ENCODE measurements at places on chromosomes 1 and 21. TPM values are rescaled to one million over a fixed set of nuclear protein-coding genes. Genes with fewer than 3 reads are reported as not detected.
A peak's percentile ranks its signal among the peaks of the same experiment; 100 is the strongest.

- H3K27me3 ChIP-seq: no peaks in the 10 kb centered on the region
- DNase-seq: peak; percentile 66
- H3K4me1 ChIP-seq: peaks cover 28% of the 10 kb centered on the region
- peak overlapping the region; percentile 10 for H3K4me3 ChIP-seq
- H3K27ac ChIP-seq: peak overlapping the region; percentile 72
Observed at GRCh38 chr1:113931451-113931851, 2.3 kb downstream of the HIPK1 start.

Gene CITED4
- 10.9 TPM for total RNA-seq

Gene IFI44L
- 1.5 TPM for total RNA-seq

DNA sequence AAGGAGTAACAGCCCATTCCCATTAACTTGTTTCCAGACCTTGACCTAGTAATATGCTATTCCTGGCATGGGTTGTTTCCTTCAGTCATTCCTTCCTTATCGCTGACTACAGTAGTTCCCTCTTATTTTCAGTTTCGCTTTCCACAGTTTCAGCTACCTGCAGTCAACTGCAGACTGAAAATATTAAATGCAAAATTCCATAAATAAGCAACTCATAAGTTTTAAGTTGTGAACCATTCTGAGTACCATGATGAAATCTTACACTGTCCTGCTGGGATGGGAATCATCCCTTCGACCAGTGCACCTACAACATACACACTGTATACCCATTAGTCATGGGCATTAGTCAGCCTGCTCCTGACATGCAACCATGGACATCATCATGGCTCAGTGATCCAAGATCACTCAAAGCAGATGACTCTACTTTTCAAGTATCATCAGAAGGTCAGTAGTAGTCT lies 66.7 kb downstream of the CCDC30 start:
- no peaks in the 10 kb centered on the region for H3K4me1 ChIP-seq
- H3K36me3 ChIP-seq: no peaks in the 10 kb centered on the region
- H3K27me3 ChIP-seq: peaks cover 9% of the 10 kb centered on the region
- peak; percentile 66 for DNase-seq
- H3K4me3 ChIP-seq: peak overlapping the region; percentile 33
- no peak overlapping the region for H3K27ac ChIP-seq

Gene SMPDL3B
- not detected for total RNA-seq

DNA sequence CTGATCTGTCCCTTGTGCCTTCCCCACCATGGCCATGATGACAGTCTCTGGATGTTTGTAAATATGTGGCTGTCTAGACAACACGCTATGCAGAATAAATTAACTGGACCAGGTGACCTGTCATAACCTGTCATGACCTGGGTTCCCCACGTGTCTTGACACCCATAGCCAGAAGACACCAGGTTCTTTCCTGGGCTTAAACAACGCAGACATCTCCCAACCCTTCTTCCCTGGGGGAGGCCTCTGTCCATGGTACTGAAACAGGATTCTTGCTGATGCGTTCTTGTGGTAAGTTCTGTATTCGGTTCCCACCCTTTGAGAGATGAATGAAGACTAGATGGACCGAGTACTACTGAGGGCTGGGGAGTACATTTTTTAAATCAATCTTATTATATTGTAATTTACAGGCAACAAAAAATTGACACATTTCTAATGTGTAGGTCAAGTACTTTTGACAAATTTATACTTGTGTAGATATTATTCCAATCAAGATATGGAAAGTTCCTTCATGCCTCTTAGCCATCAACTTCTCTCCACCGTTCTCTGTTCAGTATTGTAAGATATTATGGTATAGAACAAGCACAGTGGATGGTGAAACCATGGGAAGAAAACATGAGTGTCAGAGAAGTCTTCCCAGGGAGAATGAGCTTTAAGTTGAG lies 738.8 kb downstream of the PTPRU start:
- peaks cover 6% of the 10 kb centered on the region for H3K4me1 ChIP-seq
- H3K4me3 ChIP-seq: no peak overlapping the region
- no peaks in the 10 kb centered on the region for H3K36me3 ChIP-seq
- H3K27me3 ChIP-seq: no peaks in the 10 kb centered on the region

DNA sequence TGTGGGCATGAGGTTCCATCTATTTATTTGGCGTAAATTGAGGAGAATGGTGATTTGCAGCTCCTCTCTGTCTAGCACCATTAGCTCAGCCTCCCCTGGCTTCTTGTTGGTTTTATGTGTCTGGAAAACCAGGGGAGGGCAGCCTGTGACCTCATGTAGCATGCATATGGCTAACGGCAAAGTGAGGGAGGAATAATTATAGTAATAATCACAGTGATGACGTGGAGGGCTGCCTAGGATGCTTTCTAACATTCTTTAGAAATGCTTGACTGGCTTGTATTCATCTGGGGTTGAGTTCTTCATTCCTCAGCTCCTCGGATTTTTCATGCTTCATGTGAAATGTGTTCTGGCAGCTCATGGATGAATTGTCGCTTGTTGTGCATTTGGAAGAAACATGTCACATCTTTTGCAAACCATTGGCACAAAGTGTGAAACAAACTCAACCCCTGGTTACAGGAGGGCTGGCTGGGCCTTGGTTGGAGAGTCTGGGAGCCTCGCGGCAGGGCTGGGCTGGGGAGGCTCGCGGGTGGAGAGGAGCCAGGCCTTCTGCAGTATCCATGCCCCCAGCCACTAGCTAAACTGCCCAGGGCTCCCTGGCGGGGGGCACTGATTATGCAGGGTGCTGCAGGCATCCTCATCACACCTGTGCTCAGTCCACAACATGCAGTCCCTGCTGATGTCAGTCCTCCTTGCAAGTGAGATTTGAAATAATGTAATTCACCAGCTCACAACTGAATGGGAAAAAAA lies 149.6 kb downstream of the DISC1 start:
- no peaks in the 10 kb centered on the region for H3K4me1 ChIP-seq
- no peak overlapping the region for H3K4me3 ChIP-seq
- no peak overlapping the region for H3K27ac ChIP-seq
- no peaks in the 10 kb centered on the region for H3K27me3 ChIP-seq

GRCh38 chr1:171212607-171213351 lies 27.7 kb downstream of the FMO2 start:
- DNase-seq: no peak
- no peaks in the 10 kb centered on the region for H3K27me3 ChIP-seq
- H3K27ac ChIP-seq: no peak overlapping the region
- H3K4me1 ChIP-seq: no peaks in the 10 kb centered on the region

Gene AADACL4
- total RNA-seq: not detected

- H3K4me1 ChIP-seq: no peaks in the 10 kb centered on the region
- H3K4me3 ChIP-seq: no peak overlapping the region
- no peaks in the 10 kb centered on the region for H3K36me3 ChIP-seq
- no peaks in the 10 kb centered on the region for H3K27me3 ChIP-seq
- no peak for DNase-seq
Observed at GRCh38 chr1:29362764-29363163, 126.4 kb downstream of the PTPRU start.

GRCh38 chr1:16026723-16027484 lies 5.1 kb downstream of the CLCNKA start:
- no peak overlapping the region for H3K27ac ChIP-seq
- no peaks in the 10 kb centered on the region for H3K4me1 ChIP-seq
- no peaks in the 10 kb centered on the region for H3K27me3 ChIP-seq

- H3K4me3 ChIP-seq: no peak overlapping the region
- no peaks in the 10 kb centered on the region for H3K36me3 ChIP-seq
- peaks cover 45% of the 10 kb centered on the region for H3K27me3 ChIP-seq
- no peak overlapping the region for H3K27ac ChIP-seq
Observed at GRCh38 chr1:207670997-207671396, 26.1 kb downstream of the CR1L start.

Gene PTPRC
- total RNA-seq: not detected

GRCh38 chr1:33367485-33368405 lies 46.8 kb upstream of the A3GALT2 start:
- H3K27me3 ChIP-seq: no peaks in the 10 kb centered on the region
- H3K36me3 ChIP-seq: no peaks in the 10 kb centered on the region
- DNase-seq: peak; percentile 67
- H3K4me3 ChIP-seq: no peak overlapping the region
- no peaks in the 10 kb centered on the region for H3K4me1 ChIP-seq

Gene CFAP107
- not detected for total RNA-seq

Gene ZNF683
- total RNA-seq: not detected

DNA sequence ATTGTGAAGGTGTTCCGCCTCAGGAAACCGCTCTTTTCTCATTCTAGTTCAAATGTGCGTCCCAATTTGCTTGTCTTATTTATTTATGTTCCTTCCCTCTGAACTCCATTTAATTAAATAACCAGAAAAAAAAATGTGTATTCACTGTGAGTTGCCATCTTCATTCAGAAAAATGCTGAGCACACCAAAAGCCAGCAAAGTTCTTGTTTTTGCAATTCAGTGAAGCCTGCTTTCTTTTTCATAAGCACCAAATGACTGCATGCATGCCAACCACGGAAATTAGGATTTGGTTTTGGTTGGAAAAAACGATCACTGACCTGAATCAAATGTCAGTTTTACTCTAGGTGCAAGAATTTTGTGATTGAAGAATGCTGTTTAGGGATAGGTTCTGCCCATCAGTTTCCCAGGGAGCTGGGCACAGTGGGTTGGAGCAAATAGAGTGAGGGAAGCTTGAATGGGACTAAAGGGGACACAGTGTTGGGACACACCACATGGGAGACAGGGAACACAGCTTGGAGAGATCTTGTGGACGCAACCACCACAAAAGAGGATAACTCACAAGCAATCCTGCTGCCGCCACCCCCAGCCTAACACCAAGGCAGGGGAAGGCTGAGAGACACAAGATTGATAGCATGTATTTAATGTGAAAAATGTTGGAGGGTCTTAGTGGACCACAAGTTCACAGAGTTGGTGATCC lies 183.4 kb upstream of the GALNT2 start:
- no peak overlapping the region for H3K27ac ChIP-seq
- H3K27me3 ChIP-seq: no peaks in the 10 kb centered on the region
- no peak for DNase-seq
- no peaks in the 10 kb centered on the region for H3K36me3 ChIP-seq
- no peak overlapping the region for H3K4me3 ChIP-seq

Gene MSH4
- 0.09 TPM for total RNA-seq

Gene UQCRH
- total RNA-seq: 266 TPM

Gene CLDN19
- total RNA-seq: not detected

DNA sequence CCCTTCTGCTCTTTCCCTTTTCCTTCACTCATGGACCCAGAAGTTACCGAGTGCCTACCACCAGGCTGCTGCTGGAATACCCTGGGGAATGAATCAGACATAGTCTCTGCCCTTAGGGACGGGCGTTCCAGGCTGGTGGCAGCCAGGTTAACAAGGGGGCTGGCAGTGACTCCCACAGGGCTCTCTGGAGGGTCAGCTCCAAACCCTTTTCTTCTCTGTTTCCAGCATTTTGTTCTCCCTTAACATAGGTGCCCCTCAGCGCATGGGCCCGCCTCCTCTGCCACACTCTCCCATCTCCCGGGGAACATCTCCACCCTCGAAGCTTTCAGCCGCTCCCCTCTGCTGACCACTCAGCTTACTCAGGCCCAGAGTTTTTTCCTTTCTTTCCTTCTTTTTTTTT lies 62.9 kb upstream of the LRP8 start:
- no peak for DNase-seq
- peaks cover 5% of the 10 kb centered on the region for H3K27me3 ChIP-seq
- H3K4me1 ChIP-seq: no peaks in the 10 kb centered on the region

Gene LYPLAL1
- total RNA-seq: 25.4 TPM

Gene FMO5
- 0.60 TPM for total RNA-seq

Gene PBX1
- 24.1 TPM for total RNA-seq

DNA sequence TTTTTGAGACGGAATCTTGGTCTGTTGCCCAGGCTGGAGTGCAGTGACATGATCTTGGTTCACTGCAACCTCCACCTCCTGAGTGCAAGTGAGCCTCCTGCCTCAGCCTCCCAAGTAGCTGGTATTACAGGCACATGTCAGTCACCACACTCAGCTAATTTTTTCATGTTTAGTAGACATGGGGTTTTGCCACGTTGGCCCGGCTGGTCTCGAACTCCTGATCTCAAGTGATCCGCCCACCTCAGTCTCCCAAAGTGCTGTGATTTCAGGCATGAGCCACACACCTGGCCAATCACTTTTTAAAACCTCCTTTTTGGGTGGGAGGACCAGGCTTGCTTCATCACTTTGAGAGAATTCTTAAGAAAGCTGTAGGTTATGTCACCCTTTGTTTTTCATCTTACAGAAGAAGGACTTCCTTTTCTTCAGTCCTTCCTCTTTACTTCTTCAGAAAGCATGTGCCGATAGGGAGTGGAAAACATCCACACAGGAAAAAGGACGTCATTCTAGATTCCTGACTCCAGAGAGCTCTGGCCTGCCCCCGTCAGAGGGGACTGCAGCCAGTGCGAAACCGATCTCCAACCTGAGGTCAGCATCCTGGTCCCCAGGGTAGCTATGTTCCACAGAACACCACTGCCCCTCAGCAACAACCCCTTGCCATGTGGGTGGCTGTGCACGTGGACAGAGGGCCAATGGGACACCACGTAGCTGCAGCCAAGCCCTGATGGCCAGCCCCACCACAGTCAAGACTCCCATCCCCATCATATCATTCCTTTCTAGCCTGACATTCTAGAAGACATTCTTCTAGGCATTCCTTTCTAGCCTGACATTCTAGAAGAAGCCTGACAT lies 21.9 kb downstream of the NCF2 start:
- no peaks in the 10 kb centered on the region for H3K27me3 ChIP-seq
- H3K4me1 ChIP-seq: peaks cover 4% of the 10 kb centered on the region
- no peak overlapping the region for H3K27ac ChIP-seq
- no peak overlapping the region for H3K4me3 ChIP-seq
- no peaks in the 10 kb centered on the region for H3K36me3 ChIP-seq
- DNase-seq: peak; percentile 63

Gene ZFP69B
- 3.4 TPM for total RNA-seq

GRCh38 chr1:153515504-153516394 lies 20.0 kb downstream of the S100A6 start:
- no peak overlapping the region for H3K4me3 ChIP-seq
- H3K4me1 ChIP-seq: peaks cover 4% of the 10 kb centered on the region
- H3K27ac ChIP-seq: no peak overlapping the region
- no peaks in the 10 kb centered on the region for H3K27me3 ChIP-seq

- H3K4me3 ChIP-seq: no peak overlapping the region
- no peak for DNase-seq
- peaks cover 22% of the 10 kb centered on the region for H3K4me1 ChIP-seq
- no peaks in the 10 kb centered on the region for H3K27me3 ChIP-seq
- H3K36me3 ChIP-seq: no peaks in the 10 kb centered on the region
Observed at GRCh38 chr1:109280862-109281261, 2.1 kb downstream of the PSRC1 start.

DNA sequence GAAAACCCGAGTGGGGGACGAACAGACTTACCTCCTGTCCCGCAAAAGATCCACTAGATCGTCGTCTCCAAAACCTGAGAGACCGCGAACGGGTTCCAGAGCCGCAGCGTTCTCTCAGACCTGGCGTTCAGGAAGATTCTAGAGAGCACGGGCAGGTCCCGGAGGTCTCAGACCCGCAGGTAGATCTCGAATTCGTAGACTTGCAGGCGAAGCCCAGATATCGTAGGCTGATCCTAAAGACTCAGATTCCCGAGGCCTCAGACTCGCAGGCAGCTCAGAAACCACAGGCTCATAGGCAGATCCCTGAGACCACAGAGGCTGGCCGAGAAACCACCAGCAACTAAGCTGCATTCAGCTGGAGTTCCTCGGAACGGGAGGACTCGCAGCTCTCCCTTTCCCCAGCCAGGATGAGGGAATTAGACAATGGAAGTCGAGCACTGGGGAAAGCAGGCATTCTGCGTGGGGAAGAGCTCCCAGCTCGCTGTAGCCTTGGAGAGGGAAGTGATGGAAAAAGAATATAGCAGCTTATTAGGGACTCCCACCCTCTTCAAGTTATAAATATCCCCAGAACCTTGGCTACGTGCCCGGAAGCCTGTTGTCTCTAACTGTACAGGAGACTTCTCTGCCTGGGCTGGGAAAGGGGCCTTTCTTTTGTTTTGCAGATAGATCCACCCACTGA lies at the start of gene ZNF436:
Gene ZNF436, minus strand, starts transcription at position 502 of the 679 bp plus-strand sequence. CDS start 1,831 bp downstream, outside the sequence.
- peaks cover 2% of the 10 kb centered on the region for H3K36me3 ChIP-seq
- DNase-seq: peak; percentile 93
- H3K27me3 ChIP-seq: no peaks in the 10 kb centered on the region
- H3K27ac ChIP-seq: peak within 1 kb of the TSS; percentile 82
- H3K4me3 ChIP-seq: peak within 1 kb of the TSS; percentile 47

Gene KIAA1614
- total RNA-seq: 2.0 TPM
